ENCODE measurements at places on chromosomes 5 and 9.

DNA sequence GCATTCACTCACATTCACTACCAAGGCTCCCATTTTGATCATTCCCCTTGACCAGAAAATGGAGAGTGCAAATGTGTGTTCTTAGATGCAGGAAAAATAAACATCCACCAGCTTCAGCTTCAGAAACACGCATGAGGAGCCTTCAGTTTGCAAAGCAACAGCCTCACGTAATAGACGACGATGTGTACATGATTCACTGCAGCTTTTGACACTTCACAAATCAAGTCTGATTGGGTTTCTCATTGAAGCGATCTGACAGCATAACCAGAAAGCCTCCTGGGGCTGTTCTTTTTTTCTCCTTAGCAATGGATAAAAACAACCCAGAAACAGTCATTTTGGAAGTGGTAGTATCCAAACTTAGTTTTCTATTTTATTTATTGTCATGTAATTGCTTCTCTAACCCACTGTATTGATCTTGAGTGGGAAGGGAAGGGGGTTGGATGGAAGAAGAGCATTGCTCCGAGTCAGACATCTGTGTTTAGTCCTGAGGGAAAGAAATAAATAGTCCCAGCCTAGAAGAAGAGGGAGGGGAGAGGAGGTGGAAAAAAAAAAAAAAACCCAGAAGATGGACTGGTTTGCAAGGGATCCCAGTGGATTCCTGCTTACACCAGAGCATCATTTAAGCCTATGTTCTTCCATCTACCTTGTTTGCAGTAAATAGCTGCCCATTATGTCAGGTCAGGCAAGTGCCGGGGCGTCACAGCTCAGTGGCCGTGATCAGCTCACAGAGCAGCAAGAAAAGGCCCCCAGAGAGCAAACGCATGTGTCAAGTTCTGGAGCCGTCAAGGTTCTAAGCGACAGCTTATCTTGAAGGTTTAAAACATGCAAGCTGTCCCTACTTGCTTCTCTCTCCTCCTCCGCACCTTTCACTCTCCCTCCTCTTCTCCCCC lies 190.2 kb upstream of the SNX2 start:
- DNase-seq: peak; percentile 76

DNA sequence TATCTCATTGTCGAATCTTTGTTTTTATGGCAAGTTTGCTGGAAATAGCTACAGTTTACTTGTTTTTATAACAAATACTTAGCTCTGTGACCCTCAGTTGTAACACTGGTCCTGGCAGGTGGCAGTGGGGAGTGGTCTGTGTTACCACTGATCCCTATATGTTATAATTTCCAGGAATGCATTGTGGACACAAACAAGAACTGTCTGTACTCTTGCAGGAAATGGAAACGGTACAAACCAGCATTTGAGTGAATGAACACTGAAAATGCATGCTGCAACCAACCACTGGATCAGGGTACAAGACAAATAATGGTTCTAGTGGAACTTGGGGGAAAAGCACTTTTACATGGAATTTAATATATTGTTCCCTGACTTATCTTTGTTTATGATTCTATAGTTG lies 66.5 kb upstream of the PJA2 start:
- no peak for DNase-seq

DNA sequence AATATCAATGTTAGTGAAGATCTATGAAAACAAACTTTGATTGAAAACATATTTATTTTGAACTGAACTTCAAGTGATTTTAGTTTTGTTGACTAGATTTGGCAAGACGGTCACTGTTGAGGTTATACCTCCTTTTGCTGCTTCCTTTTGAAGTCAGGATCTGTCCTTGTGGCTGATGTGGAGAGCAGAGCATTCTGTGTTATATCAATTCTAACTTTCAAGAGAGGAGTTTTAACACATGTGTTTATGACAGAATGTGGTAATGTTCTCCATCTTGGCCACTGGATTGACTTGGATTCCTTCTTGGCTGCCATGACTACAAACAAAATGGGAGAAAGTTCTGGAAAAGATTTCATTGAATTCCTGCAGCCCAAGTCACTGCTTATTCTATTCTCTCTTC lies 104.0 kb upstream of the ACTBL2 start:
- no peak for DNase-seq

GRCh38 chr9:70105147-70105546 lies 61.5 kb downstream of the MAMDC2 start:
- no peak for DNase-seq

GRCh38 chr9:90680534-90680933 lies 37.9 kb upstream of the DIRAS2 start:
- no peak for DNase-seq

DNA sequence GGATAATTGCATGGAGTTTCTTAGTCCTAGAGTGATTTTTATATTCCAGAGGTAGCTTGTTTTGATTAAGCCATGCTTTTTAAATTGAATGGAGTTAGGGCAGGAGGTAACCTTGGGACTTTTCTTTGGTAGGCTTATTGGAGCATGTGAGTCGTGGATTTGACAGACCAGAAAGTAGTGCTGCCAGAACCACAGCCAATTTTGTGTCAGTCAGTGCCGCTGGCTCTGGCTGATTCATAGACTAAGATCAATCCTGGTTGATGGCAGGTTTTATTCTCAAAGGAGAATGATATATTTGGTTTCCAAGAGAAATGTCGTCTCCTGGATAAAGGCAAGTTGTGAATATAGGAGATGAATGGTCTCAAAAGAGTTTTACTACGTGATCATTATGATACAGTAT lies 20.3 kb downstream of the RAI14 start:
- DNase-seq: peak; percentile 80

DNA sequence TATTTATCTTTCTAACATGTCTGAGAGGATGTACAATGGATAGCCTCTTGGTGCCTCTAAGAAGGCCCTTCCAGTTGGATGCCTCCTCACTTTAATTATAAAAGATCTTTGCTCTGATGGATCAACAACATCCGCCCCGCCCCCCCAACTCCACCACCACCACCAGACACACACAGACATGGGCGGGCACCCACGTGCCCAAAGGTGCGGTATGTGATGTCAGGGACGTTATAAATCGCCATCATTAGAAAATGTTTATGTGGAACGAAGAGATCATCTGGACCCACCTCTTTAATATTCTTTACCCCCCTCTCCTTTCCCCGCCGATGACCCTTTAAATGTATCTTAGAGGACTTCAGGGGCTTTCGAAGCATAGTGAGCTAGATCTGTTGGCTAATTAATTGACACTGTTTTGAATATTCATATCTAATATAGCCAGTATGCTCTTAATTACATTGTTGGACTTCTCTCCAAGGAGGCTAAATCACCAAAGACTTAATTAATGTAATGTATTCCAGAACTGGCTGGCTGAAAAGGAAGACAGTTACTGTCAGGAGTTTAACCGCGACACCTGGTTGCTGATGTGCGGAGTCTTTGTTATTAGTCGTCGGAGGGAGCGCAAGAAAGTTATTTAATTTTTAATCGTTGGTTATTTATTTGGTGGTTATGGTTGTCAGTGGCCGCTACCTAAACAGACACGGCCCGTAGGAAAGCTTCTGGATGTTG lies 6.1 kb upstream of the FOXB2 start:
- no peak for DNase-seq

GRCh38 chr9:77440057-77440456 lies 208.1 kb downstream of the GNA14 start:
- DNase-seq: peak; percentile 51

GRCh38 chr5:89546657-89547056 lies 663.7 kb upstream of the MEF2C start:
- DNase-seq: no peak

DNA sequence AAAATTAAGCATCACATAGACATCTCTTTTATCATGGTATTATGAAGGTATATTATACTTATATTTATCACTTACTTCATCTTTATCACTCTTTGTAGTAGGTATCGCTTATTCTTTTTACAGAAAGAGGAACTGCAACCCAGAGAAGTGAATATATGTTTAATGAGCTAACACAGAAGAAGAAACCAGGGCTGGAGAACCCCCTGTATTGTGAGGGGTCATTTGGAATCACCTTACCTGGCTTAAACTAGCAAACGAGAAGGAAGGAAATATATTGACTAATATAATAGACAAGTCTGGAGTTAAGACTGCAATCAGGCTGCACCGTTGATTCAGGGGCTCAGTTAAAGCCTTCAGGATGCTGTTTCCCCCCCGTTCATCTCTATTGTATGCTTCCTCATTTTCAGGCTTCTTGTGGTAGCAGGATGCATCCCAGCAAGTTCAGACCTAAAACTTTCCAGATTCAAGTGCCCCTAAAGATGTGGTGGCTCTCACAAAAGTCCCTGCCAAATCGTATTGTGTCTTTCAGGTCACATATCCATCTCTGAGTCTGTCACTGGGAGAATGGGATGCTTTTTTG lies 146.4 kb downstream of the GCNT1 start:
- DNase-seq: no peak

- no peak for DNase-seq
Measured at GRCh38 chr9:132182314-132183091, 20.6 kb downstream of the NTNG2 start.
